ENCODE measurements at places on chromosomes 2 and 18.
A peak's percentile ranks its signal among the peaks of the same experiment; 100 is the strongest.

GRCh38 chr2:17894005-17894404 lies 15.5 kb downstream of the KCNS3 start:
- no peak for DNase-seq

GRCh38 chr18:48080546-48080945 lies 150.1 kb upstream of the SMAD2 start:
- DNase-seq, result peak; percentile 46

GRCh38 chr18:73638709-73639108 lies 508.9 kb downstream of the FBXO15 start:
- no peak for DNase-seq

DNA sequence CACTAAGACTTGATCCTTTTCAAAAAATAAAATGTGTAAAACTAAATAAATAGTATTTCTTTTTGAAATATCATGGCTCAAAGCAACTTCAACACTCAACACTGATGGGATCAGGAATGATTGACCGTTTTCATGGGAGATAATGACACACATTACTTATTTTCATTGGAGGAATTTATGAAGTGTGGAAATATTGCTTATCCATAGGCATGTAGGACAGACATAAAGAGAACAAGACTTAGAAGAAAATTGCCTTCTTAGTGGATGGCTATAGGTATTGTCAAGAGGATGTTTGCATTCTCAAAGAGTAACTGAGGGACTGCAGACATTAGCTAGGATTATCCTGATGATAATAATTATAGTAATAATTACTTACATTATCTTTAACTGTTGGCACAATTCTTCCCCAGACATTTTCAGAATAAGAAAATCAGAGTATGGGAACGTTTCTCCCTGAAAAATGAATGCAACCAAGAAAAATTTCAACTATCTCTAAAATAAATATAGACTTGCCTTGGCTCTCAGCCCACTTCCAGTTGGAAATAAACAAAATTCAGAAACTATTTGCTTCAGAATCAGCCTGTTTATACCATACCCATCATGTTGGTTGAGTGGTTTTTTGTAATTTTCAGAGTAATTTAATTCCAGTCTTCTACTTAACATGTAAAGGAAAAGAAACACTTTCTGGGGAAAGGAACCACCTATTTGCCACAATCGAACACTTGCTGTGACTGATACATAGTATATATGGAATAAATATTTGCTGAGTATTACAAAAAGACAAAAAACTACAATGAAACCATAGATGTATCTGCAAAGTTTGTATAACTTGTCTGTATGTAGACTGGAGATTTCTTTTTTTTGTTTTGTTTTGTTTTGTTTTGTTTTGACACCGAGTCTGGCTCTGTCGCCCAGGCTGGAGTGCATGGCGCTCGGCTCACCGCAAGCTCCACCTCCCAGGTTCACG lies 165.7 kb downstream of the TMX3 start:
- DNase-seq, result no peak

DNA sequence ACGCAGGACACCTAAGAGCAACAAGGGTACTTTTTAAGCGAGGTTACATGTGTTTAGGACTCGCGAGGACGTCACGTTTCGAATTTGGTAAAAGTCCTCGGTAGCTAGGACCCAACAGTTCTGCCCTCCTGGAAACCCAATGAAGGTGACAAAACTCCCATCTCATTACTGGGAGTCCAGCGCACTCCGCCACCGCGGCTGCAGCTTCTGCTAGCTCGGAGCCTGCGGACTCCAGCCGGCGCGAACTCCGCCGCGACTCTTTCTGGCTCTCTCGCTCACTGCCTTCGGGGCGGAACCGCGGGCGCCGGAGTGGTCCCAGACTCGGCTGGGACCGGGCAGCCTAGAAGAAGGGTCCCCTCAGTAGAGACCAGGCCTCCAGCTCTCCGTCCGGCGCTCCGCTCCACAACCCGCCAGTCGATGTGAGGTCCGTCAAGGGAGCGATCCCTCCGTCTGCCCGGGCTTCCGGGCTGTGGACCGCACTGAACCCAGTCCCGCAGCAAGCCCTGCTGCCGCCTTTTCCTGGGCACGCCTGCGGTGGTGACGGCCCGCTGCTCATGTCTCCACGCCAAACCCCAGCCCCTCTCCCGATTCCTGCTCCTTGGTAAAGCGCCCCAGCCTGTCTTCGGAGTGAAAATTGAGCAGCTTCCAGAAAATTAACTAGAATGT lies 3.0 kb upstream of the OSR1 start:
- peak; percentile 56 for DNase-seq

DNA sequence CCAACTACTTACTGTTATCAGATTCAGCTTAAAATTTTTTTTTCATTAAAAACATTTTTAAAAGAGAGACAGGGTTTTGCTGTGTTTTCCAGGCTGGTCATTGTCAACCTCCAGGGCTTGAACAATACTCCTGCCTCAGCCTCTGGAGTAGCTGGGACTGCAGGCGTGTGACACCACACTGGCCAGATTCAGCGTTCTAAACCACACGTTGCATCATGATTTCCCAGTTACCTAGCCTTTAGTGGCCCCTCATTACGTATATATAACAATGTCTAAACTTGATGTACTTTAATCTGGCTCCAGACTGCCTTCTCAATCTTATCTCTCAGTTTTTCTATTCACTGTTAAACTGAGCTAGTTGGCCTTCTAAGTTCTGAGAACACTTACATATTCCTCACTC lies 89.6 kb downstream of the COMMD1 start:
- no peak for DNase-seq

- peak; percentile 39 for DNase-seq
These were observed 14.7 kb upstream of the MAPRE2 start for GRCh38 chr18:35026407-35027061.

- peak; percentile 79 for DNase-seq
These were observed 806.7 kb downstream of the NRXN1 start for GRCh38 chr2:50225021-50225928.

DNA sequence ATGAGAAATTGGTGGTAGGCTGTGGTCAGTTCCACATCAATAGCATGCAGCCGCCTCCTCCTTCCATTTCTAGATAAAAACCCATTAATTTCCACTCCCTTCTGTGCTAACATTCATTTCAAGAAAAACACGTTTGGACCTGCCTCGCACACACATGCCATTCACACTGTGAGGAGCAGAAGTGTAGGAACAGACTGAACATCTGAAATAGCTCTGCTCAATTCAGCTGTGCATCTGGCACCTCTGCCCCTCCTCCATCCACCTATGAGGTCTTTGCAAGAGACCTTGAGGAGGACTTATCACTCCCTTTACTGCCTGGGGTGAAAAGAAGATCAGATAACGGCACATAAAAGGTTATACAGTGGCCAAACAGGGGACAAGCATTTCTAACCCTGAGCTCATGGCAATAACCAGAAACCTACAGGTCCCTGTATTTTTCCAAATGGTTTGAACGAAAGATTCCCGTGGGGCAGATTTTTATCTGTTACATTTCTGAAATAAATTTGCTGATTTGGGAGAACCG lies 30.8 kb upstream of the LRP2 start:
- DNase-seq, result no peak

DNA sequence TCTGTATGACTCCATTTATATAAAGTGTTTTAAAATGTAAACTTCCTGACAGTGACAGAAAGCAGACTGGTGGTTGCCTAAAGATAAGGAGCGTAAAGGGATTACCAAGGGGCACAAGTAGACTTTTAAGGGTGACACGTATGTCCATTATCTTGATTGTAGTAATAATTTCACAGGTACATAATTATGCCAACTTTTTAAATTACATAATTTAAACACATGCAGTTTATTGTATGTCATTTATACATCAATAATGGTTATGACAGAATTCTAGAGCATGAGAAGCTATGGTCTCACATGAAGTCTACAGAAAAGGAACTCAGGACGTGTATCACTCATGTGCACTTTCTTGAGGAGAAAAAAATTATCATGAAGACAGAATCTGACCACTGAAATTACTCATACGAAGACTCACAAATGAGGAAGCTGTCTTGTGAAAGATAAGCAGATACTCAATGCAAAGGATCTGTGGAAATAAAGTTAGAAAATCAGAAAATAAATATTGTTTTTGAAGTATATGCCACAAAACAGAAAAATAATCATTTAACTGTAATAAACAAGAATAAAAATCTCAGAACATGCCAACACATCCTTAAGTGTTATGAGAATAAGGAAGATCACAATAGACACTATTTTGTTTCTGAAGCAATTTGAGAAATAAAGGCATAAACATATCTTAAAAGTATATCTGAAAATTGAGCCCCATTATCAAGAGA lies 84.4 kb downstream of the TMEM131 start:
- no peak for DNase-seq

DNA sequence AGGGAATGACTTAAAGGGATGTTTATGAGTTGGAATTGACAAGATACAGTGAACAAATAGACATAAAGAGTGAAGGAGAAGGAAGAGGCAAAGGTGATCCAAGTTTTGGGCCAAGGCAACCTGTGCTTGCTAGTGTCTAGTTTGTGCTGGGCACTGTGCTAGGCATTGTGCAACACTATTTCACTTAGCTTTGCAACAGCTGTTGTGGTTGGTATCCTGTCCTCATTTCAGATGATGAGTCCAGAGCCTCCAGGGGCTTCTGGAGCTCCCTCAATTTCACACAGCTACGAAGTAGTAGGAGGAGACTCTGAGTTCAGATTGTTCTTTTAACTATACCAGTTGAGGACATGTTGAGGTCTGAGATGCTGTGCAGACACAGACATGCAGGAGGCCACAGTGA lies 18.1 kb upstream of the LOXHD1 start:
- no peak for DNase-seq

DNA sequence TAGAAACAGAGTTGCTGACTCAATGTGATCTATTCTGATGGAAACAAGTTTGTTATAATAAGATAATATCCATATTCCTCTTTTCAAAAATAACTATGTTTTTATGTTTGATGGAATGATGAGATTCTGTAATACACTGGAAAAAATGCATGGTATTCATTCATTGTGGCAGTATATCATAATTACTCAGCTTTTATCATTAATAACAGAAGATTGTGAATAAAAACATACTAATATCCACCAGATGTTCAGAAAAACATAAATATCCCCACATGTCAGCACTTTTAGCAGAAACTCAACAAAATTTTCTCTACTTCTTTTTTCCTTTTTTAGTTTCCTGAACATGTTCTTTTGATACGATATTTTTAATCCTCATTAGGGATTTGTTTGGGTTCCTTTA lies 130.9 kb upstream of the CAVIN2 start:
- no peak for DNase-seq

- DNase-seq, result no peak
These were observed 156.2 kb downstream of the CCDC148 start for GRCh38 chr2:158300394-158300793.

- DNase-seq, result peak; percentile 15
These were observed 73.2 kb upstream of the RAB6C start for GRCh38 chr2:129906139-129906860.

- no peak for DNase-seq
These were observed 441.8 kb downstream of the LRATD1 start for GRCh38 chr2:15074319-15074718.

GRCh38 chr2:236545248-236545658 lies 24.4 kb upstream of the ACKR3 start:
- DNase-seq, result no peak

DNA sequence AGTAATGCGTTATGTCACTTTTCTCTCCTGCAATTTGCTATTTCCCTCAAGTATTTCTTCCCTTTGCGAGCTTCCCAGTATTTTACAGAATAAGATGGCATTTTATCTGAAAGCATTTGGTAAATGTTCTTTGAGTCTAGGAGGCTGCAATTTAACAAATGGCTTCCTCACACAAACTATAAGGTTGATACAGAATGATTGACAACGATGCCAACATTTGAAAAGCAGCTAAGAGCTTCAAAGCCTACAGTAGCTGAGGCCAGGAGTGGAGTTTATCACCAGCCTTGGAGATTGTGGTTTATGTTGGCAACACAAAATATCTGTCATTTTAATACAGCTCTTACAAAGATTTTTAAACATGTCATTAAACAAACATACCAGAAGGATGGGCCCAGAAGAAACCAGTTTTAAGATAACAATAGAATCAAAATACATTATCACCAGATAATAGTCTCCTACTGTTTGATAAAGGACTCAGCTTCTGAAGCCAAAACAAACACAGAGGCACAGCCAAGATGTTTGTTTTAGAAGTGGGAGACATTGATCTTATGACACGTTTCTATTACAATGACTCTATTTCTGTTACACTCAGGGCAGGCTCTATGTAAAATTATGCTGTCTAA lies 711.4 kb upstream of the ACVR2A start:
- DNase-seq, result no peak

DNA sequence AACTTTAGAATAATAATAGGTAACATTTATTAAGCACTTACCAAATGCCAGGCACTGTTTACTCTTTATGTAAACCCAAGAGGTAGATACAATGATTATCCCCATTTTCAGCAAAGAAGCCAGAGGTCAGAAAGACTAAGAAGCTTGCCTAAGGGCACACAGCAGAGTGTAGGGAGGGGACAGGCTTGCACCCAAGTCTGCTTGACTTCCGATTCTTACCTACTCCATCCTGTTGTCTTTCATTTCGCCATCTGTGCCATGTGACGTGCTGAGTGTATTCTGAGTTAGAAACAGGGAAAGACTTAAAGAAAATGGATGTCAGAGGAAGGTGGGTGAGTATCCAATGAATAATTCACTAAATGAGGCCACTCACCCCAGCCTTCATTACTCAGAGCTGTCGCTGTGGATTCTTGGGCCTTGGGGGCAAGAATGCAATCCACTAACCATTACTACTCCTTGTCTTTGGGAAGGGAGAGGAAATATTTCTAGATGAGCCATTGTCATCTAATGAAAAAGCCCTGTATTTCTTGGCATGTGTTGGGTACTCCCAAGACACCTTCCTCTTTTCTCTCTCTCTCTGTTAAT lies 76.4 kb upstream of the BCL11A start:
- DNase-seq, result no peak

- no peak for DNase-seq
These were observed 328.2 kb downstream of the KCNJ3 start for GRCh38 chr2:155026651-155027174.

DNA sequence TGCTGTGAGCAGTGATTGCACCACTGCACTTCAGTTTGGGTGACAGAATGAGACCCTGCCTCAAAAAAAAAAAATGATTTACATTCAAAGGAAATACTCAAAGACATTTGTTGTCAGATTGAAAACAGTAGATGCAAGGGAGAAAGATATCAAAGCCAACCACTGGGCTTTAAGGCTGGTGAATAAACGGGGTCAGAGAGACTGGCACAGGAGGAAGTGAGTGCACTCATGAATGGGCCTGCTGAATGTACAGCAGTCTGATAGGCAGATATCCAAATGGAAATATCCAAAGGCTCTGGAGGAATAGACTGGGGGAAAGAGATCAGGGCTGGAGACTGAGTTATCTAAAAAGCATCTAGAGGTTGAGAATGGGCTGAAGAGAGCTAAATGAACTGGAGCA lies 10.9 kb downstream of the RNF125 start:
- no peak for DNase-seq

Measured in H9 (cell line).